ENCODE measurements at places on chromosomes 2 and 18.

DNA sequence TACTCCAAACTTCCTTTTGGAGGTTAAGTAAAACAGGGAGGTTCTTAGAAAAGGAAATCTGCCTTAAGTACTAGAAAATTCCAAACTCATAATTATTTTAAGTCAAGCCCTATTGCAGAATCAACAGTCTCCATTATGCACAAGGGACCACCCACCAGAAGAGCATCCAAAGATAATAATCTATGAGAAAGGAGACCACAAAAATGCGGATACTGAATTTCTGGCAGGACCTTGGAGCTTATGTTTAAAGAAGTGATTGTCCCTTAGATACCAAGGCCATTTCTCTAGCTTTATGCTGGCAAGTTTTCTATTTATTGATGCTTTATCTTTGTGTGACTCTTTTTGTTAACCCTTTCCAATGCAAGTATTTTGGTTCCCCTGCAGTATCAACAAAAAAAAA lies 404.0 kb upstream of the MMADHC start:
- DNase-seq: peak; percentile 36

DNA sequence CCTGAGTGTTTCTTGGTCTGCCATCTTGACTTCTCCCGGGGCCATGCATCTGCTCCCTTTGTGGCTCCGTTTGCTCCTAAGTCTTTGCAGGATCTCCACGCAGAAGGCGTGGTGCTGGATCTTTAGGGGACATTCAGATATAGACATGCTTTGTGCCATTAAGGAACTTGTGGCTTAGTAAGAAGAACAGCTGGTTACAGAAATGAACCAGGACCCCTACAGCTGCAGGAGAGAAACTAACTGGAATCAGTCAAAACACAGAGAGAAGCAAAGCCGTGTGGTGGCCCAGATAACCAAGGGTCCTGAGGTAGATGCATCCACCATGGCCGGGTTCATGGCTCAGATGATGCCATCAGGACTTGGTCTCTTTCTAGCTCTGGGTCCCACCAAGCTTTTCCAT lies 97.6 kb downstream of the SH3RF3 start:
- no peak for DNase-seq

DNA sequence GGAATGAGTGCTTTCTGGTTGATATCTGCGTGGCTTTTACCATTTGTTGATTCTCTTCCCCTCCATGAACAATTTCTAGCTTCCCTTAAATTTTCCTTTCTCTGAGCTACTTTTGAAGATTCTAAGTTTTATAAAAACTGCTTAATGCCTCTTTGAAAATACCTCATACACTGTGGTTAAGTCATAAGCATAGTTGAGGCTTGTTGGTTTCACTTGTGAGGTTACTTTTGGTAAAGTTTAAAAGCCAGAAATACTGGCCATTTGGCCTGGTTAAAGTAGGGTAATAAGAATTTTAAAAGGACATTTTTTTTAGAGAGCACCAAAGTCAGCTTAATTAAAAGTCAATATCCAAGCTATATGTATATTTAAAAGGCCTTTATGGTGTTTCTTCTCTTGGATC lies 21.3 kb upstream of the CAPN13 start:
- no peak for DNase-seq

- DNase-seq: no peak
These were observed 44.8 kb downstream of the KCMF1 start for GRCh38 chr2:85015653-85016360.

- DNase-seq: no peak
These were observed 551.6 kb downstream of the ZEB2 start for GRCh38 chr2:143968360-143968759.

GRCh38 chr2:38076710-38077430 lies 919 bp upstream of the CYP1B1 start:
- DNase-seq: no peak
